ENCODE measurements at places on chromosomes 4 and X.

DNA sequence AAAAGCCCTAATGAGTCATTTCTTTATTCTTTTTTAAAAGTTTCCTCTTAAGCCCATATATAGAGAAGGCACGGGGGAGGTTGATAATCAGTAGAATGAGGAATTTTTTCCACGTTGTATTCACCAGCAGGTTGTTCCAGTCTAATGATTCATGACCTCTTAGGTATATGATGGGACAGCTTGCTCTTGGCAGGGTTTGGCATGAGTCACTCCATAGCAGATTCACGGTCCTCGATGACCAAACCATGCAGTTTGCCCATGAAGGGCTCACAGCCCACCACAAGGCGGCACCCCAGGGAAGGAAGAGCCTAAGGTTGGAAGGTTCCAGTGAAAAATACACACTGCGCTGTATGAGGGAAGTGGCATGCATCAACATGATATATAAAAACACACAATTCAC lies 623.8 kb upstream of the DIPK2B start:
- no peak for DNase-seq

GRCh38 chr4:140982613-140983340 lies 150.5 kb downstream of the RNF150 start:
- no peak for DNase-seq

DNA sequence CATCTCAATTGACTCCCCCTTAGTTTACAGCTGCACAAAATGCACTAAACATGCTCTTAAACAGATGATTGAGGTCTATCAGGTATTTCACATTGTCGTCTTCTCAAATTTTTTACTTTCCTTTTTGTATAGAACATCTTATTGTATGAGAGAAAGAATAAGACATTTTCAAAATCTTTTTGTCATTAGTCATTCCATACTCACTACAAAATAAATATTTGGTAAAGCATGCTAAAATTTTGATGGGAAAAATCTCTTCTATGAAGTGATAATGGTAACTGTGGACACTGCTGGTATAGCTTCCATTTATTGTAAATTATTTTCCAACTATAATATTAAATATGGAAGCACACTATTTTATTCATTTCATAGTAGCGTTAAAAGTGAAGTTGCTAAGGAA lies 185.6 kb upstream of the FSTL5 start:
- no peak for DNase-seq

- no peak for DNase-seq
Measured at GRCh38 chr4:8844976-8845690, 26.5 kb downstream of the HMX1 start.

DNA sequence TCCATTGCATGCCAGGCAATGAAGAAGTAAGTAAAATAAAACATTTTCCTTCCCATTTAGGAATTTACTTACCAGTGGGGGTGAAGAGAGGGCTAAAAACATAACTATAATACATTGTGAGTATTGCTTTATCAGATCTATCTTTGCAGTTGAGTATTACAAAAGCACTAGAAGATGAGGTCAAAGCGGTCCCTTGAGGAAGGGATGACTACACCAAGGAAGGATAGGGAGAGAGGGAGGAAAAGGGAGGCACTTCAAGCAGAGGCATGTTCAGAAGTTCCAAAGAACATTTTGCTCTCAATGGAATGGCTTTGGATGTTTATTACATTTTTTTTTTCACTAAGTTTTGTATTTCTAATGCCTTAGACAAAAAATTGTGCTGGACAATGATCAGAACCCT lies 127.8 kb downstream of the TET2 start:
- no peak for DNase-seq

GRCh38 chrX:54641530-54641929 lies 111.5 kb downstream of the GNL3L start:
- DNase-seq = no peak

DNA sequence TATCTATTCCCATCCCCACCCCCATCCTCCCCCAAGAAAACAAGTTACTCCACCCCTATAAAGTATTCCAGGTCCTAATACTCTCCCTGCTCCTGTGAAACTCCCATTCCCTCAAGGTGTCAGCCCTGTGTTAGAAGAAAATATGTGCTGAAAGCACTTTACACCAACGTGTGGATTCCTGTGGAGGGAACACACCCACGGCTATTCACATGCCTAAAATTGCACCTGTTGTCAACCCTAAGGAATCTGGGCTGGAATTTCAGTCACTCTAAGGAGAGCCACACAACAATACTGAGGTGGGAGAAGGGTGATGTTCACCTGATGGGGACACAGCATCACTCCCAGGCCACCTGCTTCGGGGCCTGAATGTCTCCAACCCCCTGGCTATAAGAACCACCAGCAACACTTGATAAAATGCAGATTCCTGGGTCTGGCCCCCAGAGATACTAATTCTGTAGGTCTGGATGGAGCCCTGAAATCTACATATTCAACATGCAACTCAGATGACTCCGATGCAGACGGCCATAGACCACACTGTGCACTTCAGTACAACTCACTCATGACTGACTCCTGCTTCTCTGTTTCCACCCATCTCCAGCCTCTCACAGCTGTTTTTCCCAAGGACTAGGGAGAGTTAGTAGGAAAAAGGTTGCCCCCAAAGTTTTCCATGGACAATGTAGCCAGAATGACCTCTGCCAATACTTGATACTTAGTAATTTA lies 15.8 kb downstream of the SCD5 start:
- no peak for DNase-seq
